EH (cell line): ENCODE measurements at places on chromosomes 3 and 15.
A peak's percentile ranks its signal among the peaks of the same experiment; 100 is the strongest.

GRCh38 chr15:69045802-69046201, 31.3 kb downstream of the NOX5 start:
- peak; percentile 81 for DNase-seq

- DNase-seq: no peak
Observed at GRCh38 chr3:169552533-169552932, 111.0 kb downstream of the MECOM start.

DNA sequence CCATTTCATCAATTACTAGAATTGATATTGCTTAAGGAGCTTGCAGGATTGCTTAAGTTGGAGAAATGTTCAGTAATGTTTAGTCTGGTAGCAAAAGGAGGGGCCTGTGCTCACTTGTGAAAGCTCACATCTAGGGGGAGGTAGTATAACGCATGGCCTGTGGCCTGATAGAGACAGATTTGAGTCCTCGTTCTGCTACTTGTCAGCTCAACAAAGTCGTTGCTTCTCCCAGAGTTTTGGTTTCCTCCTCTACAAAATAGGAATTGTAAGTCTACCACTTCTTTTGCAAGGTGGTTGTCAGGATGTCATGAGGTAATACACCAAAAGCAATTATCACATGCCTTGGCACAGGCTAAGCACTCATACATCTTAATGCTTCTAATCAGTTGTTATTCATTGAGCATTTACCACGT, 1.3 kb downstream of the ST3GAL6 start:
- DNase-seq: no peak

GRCh38 chr3:195056506-195056905, 214.5 kb downstream of the XXYLT1 start:
- DNase-seq: no peak

DNA sequence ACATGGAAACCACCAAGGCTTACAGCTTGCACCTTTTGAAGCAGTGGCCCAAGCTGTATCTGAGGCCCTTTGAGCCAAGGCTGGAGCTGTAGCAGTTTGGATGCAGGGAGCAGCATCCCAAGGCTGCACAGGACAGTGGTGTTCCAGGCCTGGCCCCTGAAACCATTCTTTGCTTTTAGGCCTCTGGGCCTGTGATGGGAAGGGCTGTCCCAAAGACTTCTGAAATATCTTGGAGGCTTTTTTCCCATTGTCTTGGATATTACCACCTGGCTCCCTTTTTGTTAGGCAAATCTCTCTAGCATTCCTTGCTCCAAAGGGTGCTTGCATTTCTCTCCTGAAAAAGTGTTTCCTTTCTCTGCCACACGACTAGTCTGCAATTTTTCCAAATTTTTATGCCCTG, 302.8 kb upstream of the MDFIC2 start:
- DNase-seq: no peak

GRCh38 chr15:64521726-64522164, 61.4 kb downstream of the ZNF609 start:
- DNase-seq: peak; percentile 69
